ENCODE measurements at places on chromosomes 1 and 21.

- no peaks in the 10 kb centered on the region for H3K36me3 ChIP-seq
- no peaks in the 10 kb centered on the region for H3K4me1 ChIP-seq
- DNase-seq = no peak
- H3K27ac ChIP-seq = no peak overlapping the region
- no peaks in the 10 kb centered on the region for H3K27me3 ChIP-seq
These were observed 315.2 kb upstream of the BRINP3 start for GRCh38 chr1:190792873-190793272.

- peaks cover 10% of the 10 kb centered on the region for H3K4me1 ChIP-seq
- peak; percentile 44 for DNase-seq
- H3K36me3 ChIP-seq = no peaks in the 10 kb centered on the region
- peak overlapping the region; percentile 57 for H3K27ac ChIP-seq
- H3K27me3 ChIP-seq = peaks cover 7% of the 10 kb centered on the region
These were observed 12.5 kb upstream of the ATF3 start for GRCh38 chr1:212595787-212596714.

DNA sequence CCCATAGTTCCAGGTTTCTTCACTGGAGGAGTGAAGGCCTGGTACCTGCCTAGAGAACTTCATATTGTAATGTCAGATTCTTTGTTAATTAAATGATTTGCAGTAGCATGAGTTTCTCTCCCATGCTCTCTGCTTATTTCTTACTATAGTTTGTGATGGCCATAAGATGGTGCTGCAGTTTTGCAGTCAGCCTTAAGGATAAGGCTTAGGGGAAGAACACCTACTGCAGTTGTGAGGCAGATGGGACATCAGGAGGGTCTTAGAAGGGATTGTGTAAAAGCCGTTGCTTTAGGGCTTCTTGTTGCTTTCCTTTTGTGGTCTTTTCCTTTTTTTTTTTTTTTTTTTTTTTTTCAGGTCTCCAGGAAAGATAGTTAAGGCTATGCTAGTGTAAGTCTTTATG is 61.8 kb downstream of the MACF1 start:
- peaks cover 55% of the 10 kb centered on the region for H3K4me1 ChIP-seq
- H3K4me3 ChIP-seq = no peak overlapping the region
- no peak for DNase-seq
- H3K27me3 ChIP-seq = no peaks in the 10 kb centered on the region

GRCh38 chr1:185938396-185938795 is 204.2 kb downstream of the HMCN1 start:
- no peak overlapping the region for H3K4me3 ChIP-seq
- no peaks in the 10 kb centered on the region for H3K27me3 ChIP-seq
- H3K36me3 ChIP-seq = no peaks in the 10 kb centered on the region
- no peaks in the 10 kb centered on the region for H3K4me1 ChIP-seq
- no peak overlapping the region for H3K27ac ChIP-seq

- H3K27ac ChIP-seq = no peak overlapping the region
- peaks cover 84% of the 10 kb centered on the region for H3K27me3 ChIP-seq
- peak overlapping the region; percentile 53 for H3K4me3 ChIP-seq
- H3K4me1 ChIP-seq = no peaks in the 10 kb centered on the region
- no peaks in the 10 kb centered on the region for H3K36me3 ChIP-seq
These were observed 29.0 kb upstream of the PPM1J start for GRCh38 chr1:112744009-112744578.

DNA sequence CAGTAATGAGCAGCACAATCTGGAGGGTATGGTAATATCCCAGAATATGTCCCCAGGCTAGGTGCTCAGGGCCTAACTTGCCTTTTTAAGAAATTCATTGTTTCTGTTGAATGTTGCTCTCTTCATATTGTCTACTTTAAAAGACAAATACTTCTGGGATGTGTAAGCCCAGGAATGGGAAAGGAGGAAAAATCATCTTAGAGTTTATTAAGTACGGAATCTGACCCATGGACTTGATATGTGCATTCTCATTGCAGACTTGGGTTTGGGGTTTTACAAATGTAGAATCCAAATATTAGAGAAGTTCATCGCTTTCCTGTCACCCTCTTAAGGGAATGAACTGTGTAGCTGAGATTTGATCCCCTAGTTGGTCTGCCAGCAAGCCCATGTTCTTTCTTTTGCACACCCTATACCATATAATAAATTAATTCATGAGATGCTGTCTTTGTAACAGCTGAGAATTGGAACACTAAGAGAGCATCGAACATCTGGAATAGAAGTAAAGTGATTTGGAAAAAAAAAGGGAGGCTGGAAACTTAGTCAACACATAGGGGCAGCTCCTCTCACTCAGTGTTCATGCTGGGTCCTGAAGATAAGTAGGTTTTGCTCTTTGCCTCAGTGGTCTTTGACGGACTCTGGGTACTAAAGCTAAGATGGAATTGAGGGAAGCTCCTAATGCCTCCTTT is 235.8 kb upstream of the C1orf105 start:
- peaks cover 65% of the 10 kb centered on the region for H3K4me1 ChIP-seq
- DNase-seq = no peak
- peak overlapping the region; percentile 79 for H3K4me3 ChIP-seq
- H3K27ac ChIP-seq = peak overlapping the region; percentile 83
- no peaks in the 10 kb centered on the region for H3K36me3 ChIP-seq

DNA sequence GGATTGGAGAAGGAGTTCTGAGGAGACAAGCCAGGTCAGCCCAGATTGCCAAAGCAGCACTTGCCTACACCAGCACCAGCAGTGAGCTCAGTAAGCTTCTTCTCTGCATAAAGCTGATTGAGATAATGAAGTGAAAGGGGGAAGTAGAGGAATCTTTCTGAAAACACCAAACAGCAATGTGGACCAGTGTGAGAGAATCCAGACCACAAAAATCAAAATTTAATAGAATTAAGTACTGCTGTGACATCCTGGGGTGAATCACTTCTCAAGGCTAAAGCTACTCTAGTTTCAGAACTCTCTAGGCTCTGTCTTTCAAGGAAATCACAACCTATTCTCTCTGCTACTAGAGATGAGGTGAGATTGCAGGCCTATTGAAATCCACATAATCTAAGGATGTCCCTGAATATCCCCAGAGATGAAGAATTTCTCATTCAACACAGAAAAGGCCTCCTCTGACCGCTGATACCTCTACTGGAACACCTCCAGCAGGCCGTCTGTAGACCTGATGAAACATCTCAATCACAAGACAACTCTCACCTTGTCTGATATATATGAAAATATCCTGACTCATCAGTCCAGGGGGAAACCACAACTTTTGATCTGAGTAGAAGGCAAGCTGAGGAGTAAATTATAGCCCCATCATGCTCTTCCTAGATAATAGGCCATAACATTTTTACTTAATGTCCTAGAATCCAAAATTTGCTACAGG is at the start of gene FCRL4:
Gene FCRL4 (minus strand): TSS at position 127 of the 709 bp plus-strand sequence. CDS start 141 bp downstream, outside the sequence.
- DNase-seq = peak; percentile 40
- H3K27ac ChIP-seq = no peak within 1 kb of the TSS
- peaks cover 4% of the 10 kb centered on the region for H3K36me3 ChIP-seq
- no peak within 1 kb of the TSS for H3K4me3 ChIP-seq
- peaks cover 26% of the 10 kb centered on the region for H3K4me1 ChIP-seq
- H3K27me3 ChIP-seq = peaks cover 47% of the 10 kb centered on the region

DNA sequence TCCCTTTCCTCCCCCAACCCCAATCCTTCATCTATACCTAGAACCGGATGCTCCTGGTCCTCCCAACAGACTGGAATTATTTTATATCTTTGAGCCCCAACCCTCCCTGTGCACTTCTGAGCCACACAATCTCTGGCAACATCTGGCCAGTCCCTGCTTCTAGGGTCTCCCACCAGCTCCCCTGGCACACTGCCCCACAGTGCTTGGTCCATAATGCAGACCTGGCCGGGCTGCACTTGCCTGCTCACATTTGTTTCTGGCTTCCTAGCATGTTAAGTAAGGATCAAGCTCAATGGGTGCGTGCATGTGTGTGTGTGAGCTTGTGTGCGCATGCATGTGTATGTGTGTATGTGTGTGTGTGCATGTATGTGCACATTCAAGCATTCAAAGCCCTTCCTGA is 8.8 kb downstream of the TRIM62 start:
- no peak for DNase-seq
- H3K27ac ChIP-seq = no peak overlapping the region
- no peaks in the 10 kb centered on the region for H3K27me3 ChIP-seq
- H3K4me3 ChIP-seq = no peak overlapping the region
- H3K36me3 ChIP-seq = peaks cover 10% of the 10 kb centered on the region

DNA sequence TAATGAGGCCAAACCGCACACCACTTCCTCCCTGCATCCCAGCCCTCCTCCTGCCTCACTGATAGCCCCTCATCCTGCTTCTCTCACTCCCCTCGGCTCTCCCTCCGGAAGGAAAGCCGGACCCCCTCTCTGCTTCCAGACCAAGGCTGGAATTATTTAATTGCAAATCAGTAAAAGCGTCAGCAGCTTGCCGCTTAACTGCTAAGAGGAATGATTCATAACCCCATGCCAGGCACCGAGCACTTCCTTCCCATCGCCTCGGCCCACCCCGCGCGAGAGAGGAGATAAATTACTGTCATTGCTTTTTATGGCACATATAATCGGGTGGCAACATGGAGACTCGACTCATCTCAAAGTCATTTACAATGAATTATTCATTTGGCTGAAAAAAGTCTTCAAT is 77.3 kb downstream of the UBIAD1 start:
- H3K27ac ChIP-seq = no peak overlapping the region
- H3K36me3 ChIP-seq = peaks cover 8% of the 10 kb centered on the region
- peaks cover 26% of the 10 kb centered on the region for H3K27me3 ChIP-seq
- DNase-seq = no peak
- H3K4me3 ChIP-seq = no peak overlapping the region

DNA sequence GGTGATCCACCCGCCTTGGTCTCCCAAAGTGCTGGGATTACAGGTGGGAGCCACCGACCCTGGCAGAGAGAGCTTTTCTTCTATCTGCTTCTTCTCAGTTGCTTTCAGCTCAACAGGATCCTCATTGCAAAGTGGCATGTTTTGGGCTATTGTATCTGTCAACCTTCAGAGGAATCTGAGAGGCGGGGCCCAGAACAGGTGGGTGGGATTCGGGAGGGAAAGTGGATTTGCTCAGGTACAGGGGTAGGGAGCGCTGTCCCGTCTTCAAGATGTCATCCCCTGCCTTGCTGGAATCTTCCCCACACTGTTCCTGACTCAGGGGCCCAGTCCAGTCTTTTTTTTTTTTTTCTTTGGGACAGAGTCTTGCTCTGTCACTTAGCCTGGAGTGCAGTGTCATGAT is 26.9 kb upstream of the RCC2 start:
- H3K27ac ChIP-seq = no peak overlapping the region
- no peak for DNase-seq
- H3K4me3 ChIP-seq = no peak overlapping the region
- H3K4me1 ChIP-seq = no peaks in the 10 kb centered on the region
- H3K27me3 ChIP-seq = peaks cover 10% of the 10 kb centered on the region

GRCh38 chr1:174258148-174258550 is 98.8 kb downstream of the RABGAP1L start:
- H3K4me1 ChIP-seq = peaks cover 18% of the 10 kb centered on the region
- DNase-seq = peak; percentile 39
- H3K27me3 ChIP-seq = no peaks in the 10 kb centered on the region
- no peak overlapping the region for H3K4me3 ChIP-seq
- H3K27ac ChIP-seq = no peak overlapping the region

GRCh38 chr1:113858418-113858817 is 13.1 kb downstream of the PTPN22 start:
- H3K27ac ChIP-seq = peak overlapping the region; percentile 79
- H3K36me3 ChIP-seq = no peaks in the 10 kb centered on the region
- no peaks in the 10 kb centered on the region for H3K27me3 ChIP-seq
- peak; percentile 63 for DNase-seq

DNA sequence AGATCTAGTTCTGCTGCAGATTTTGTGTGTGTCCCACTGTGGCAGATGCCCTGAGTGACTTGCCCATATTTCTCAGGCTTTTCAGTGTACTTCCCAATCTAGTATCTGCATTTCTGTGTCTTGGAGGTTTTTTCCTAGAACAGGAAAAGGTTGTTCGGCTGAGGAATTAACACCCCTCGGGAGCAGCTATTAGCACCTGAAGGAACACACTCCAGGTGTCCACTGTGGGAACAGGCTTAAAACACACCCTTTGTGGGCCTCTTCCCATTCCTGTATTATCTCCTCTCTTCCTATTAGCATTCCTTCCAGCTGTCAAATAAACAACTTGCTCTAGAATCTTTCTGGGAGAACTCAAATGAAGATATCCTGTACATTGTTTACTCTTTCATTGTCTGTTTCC is 178.3 kb downstream of the HMCN1 start:
- no peak overlapping the region for H3K4me3 ChIP-seq
- H3K27me3 ChIP-seq = no peaks in the 10 kb centered on the region
- H3K27ac ChIP-seq = no peak overlapping the region
- no peak for DNase-seq
- no peaks in the 10 kb centered on the region for H3K36me3 ChIP-seq

GRCh38 chr1:111592389-111593361 is 26.9 kb upstream of the RAP1A start:
- H3K36me3 ChIP-seq = no peaks in the 10 kb centered on the region
- H3K4me1 ChIP-seq = peaks cover 34% of the 10 kb centered on the region
- peak overlapping the region; percentile 90 for H3K27ac ChIP-seq
- DNase-seq = peak; percentile 52

- H3K4me1 ChIP-seq = peaks cover 8% of the 10 kb centered on the region
- DNase-seq = no peak
- no peak overlapping the region for H3K4me3 ChIP-seq
These were observed 10.1 kb downstream of the GPATCH2 start for GRCh38 chr1:217620814-217621213.

DNA sequence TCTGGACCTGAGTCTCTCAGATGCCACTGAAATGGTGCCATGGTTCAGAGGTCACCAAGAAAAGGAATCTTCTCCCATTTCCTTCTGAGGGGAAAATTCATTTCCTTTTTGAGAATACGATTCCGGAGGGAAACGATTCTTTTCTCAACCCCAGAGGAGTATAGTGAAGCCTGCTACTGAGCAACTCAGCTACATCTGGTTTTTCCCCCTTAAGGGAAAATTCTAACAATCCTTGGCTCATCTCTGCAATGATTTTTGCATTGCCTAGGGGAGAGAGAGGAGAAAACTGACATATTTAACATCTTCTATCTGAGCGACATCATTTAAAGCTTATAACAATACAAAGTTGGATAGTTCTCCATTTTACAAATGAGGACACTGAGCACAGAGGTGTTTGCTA is 22.4 kb upstream of the KANK4 start:
- H3K4me3 ChIP-seq = no peak overlapping the region
- no peak overlapping the region for H3K27ac ChIP-seq
- no peaks in the 10 kb centered on the region for H3K4me1 ChIP-seq
- H3K27me3 ChIP-seq = peaks cover 8% of the 10 kb centered on the region
- H3K36me3 ChIP-seq = no peaks in the 10 kb centered on the region
- no peak for DNase-seq
